Stimulated activated CD8-positive, alpha-beta memory T cell treated with anti-CD3 and anti-CD28 coated beads, Interleukin-15, amount 100 ng/mL, for 48 hours (primary cell): ENCODE measurements at places on chromosomes 11 and 22.
A peak's percentile ranks its signal among the peaks of the same experiment; 100 is the strongest.

DNA sequence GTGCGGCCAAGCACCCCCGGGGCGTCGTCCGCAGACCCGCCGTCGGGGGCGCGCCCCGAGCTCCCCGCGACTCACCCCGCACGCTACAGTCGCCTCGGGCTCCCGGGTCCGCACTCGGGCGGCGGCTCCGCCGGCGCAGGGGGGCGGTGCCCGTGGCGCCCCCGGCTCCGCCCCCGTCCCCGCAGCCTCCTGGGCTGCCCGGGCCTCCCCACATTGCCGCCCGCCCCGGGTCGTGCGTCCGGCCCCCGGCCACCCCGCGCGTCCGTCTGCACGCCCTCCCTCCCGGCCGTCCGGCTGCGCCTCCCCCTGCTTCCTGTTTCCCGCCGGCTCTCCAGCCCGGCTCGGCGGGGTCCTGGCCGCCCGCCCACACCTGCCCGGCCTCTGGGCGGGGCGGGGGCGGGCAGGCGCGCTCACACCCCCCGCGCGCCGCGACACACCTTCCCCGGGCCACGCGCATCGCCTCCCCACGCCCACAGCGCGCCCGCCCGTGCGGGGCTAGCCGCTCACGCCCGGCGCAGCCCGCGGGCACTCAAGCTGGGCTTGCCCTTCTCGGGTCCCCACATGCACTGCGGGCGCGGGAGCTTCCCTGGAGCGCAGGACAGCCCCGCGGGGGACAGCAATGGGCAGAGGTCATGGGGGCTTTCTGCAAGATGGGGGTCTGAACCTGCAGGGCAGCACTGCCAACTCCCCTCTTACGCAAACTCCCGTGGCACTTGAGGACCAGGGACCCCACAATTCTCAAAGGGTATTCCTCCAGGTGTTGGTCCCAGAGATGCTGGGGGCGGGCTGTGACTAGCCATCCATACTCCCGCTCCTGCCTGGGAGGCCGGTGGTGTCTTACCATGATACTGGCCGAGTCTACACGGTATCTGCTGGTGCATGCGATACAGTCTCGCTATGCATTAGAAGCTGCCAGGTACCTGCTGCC lies at the start of gene CARD10:
Gene CARD10, minus strand, starts transcription at position 148 of the 928 bp plus-strand sequence. CDS start 215 bp downstream, outside the sequence.
- no peak for DNase-seq

GRCh38 chr11:134362192-134362901 lies 30.6 kb downstream of the GLB1L2 start:
- DNase-seq, result no peak

GRCh38 chr22:41638124-41638523 lies 17.0 kb downstream of the XRCC6 start:
- DNase-seq, result no peak

DNA sequence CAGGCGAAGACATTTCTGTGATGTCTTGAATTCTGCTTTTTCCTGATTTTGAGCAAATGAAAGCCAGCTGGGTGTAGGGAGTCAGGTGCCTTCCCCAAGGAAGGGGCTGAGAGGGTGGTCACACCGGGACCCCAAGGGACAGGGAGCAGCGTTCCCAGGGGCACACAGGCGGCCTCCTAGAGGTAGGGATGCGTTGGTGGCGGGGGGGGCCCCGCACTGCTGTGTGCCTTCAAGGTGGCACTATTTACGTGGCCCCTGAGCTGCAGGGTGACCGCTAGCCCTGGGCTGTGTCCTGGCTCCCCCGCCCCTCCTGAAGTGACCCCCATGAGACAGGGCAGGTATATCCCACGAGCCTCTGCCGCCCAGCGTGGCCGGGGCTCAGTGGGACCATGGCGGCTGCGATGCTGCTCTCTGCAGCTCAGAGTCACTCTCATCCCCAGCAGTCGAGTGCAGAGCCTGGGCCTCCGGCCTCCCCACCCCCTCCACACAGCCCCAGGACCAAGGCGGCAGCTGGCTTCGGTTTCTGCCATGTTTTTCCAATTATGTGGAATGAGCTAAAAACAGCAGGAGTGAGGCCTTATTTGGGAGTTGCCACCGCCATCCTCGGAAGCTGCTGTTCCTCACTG lies 60.9 kb downstream of the LRP5 start:
- DNase-seq, result no peak

GRCh38 chr11:124238512-124238911 lies 2.4 kb upstream of the OR8G1 start:
- DNase-seq, result no peak

GRCh38 chr11:118531597-118532084 lies 649 bp downstream of the TMEM25 start:
- DNase-seq, result no peak

- DNase-seq, result no peak
Measured at GRCh38 chr22:21915624-21916308, 36.9 kb downstream of the PPM1F start.

DNA sequence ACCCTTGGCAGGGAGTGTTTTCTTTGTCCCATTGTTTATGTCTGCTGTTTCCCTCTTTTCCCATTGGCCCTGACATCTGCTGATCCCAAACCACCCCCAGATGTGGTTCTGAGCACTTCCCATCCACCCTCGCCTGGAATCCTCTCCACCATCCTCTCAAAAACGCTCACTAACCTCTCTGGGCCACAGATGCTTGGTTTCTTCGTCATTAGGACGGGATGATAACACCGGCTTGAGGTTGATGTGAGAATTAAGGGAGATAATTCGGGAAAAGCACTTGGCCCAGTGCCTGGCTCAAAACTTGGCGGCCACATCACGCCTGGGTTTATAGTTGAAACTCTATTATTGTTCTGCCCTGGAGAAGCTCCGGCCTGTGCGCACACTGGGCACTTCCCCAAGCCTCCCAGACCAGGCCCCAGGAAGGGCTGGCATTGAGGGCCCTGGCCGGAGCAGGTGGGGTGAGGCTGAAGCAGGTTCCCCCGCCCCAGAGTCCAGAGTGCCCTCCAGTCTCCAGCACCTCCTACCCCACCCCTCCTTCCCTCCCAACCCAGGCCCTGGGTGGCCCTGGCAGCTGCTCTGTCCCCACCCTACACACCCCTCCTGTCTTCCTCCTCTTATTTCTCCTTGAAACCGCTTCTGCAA lies 63.7 kb downstream of the CYTH4 start:
- DNase-seq, result no peak

DNA sequence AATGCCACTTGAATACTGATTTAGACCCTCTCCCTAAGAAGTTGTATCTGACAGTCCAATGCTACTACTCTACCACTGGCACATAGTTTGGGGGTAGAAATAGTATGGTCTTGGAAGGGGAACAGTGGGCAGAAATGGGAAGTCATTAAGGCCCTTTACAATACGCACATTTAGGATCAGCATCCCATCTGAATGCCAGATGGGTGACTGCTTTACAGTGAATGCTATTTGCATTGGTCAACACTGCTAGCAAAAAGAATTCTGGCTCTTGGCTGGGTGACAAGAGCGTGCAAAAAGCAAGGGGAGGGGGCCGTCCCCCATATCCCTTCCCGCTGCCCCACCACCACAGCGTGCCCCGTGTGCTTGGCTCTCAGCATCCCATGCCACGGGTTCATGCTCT lies 104.7 kb upstream of the BID start:
- DNase-seq, result no peak

DNA sequence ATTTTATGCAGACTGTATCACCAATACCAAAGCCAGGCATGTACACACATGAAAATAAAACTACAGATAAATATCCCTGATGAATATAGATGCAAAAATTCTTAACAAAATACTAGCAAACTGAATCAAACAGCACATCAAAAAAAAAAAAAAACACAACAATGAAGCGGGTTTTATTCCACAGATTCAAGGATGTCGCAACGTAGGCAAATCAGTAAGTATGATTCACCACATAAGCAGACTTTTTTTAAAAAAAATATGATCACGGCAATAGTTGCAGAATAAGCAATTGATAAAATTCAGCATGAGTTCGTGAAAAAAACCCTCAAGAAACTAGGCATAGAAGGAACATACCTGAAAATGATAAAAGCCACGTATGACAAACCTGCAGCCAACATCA lies 21.3 kb downstream of the OR51F1 start:
- no peak for DNase-seq

DNA sequence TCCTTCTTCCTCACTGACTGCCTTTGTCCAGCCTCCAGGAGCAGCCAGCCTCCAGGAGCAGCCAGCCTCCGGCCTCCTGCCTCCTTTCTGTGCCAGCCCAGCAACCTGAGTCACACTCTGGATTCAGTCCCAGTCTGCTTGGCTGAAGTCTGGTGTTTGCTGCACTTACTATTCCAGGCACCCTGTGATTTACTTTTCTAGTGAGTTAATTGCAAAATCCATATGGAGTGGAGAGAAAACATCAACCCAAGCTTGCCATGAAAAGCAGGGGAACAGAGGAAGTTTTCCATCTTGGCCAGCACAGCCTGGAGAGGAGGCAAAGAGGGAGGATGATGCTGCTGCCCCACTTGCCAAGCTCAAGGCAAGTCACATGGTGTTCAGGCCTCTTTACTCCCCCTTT lies 400.5 kb downstream of the TENM4 start:
- no peak for DNase-seq

DNA sequence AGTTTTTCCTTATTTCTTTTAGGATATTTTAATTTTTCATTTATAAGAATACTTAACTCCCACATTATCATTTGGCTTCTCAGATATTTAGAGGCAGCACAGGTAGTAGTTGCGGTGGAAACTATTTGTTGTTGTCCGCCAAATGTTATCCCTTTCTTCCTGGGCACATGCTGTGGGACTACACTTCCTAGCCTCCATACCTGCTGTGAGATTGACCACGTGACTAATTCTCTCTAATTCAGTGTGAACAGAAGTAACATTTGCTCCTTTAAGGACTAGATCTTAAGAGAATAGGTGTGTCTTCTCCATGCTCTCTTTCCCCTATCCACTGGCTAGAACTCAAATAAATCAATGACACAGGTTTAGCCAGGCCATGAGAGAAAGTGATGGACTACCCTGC lies 136.5 kb downstream of the ATG16L2 start:
- no peak for DNase-seq

DNA sequence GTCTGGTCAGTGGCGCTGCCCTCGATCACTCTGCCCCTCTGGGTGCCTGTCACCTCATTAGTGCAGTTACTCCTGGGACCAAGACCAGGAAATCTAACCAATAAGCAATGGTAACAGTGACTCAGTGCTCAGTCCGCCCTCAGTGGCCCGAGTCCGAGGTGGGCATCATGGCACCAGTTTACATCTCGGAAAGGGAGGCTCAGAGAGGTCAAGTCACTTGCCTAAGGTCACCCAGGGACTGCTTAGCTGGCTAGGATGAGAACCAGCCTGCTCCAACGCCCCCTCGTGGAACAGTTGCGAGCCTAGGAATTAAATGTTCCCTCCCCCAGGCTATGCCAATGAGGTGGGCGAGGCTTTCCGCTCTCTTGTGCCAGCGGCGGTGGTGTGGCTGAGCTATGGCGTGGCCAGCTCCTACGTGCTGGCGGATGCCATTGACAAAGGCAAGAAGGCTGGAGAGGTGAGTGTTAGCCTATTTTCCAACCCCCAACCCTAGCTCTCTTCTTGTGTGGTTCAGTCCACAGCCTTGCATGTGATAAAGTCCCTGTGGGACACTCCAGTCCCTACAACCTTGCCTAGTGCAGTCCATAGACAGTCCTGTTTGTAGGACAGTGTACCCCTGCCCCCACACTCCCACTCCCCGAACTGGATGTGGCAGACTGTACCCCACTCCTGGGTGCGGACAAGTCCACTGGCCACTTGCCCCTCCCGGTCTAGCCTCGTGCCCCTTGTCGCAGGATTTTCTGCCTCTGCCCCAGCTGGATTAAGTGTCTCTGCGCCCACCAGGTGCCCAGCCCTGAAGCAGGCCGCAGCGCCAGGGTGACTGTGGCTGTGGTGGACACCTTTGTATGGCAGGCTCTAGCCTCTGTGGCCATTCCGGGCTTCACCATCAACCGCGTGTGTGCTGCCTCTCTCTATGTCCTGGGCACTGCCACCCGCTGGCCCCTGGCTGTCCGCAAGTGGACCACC lies 1.1 kb downstream of the MTFP1 start:
- DNase-seq, result peak; percentile 82

DNA sequence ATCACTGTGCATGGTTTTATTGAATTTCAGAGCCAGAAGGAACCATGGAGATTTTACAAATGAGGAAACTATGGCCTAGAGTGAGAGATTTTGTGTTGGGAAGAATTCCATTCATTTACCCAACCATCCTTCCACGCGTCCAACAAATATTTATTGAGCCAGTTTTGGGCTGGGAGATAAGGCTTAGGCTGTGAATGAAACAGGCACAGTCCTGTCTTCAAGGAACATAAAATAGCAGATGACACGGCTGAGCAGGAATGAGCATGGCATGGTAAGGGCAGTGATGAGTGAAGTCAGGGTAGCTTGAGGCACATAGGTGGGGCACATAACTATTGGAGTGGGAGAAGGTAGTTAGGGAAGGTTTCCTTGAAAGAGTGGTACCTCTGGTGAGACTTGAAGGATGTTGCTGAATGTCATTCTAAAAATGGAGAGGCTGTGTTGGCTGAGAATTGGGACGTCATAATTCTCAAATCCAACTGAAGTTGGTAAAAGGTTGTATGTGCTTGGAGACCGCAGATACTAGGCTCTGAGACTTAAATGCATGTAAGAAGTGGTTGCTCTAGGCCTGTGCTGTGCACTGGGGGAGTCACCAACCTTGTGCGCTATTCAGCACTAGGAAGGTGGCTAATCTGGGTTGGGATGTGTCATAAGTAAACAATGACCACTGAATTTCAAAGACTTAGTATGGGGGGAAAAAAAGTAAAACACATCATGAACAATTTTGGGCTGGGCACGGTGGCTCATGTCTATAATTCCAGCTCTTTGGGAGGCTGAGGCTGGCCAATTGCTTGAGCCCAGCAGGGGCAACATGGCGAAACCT lies 51.9 kb downstream of the TEAD1 start:
- DNase-seq, result no peak

GRCh38 chr11:83175815-83176214 lies 17.7 kb upstream of the ANKRD42 start:
- DNase-seq, result no peak

DNA sequence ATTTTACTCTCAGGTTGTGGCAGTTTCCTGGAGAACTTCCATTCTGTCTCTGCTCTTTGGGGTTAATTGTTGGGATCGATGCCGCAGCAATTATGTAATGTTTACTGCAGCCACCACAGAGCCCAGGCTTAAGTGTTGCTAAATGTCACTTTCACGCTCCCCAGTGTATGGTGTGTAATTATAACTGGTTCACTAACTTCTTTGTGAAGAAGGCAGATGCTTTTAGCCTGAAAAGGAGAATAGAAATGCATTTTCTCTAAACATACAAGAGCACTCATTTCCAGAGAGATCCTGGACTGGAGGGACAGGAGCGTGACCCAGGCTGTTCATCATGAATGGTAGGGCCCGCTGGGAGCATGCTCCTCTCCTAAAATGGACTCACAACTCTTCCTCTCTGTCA lies 132.2 kb upstream of the PLET1 start:
- no peak for DNase-seq

- no peak for DNase-seq
Measured at GRCh38 chr22:35008213-35008612, 57.7 kb upstream of the ISX start.

GRCh38 chr11:113162592-113162962 lies 151.8 kb upstream of the TTC12 start:
- DNase-seq, result no peak

- no peak for DNase-seq
Measured at GRCh38 chr22:42069801-42070516, 653 bp downstream of the NAGA start.

- DNase-seq, result peak; percentile 44
Measured at GRCh38 chr11:72326151-72326848, 82.3 kb upstream of the PHOX2A start.
